ENCODE measurements at places on chromosomes 12 and 14.

DNA sequence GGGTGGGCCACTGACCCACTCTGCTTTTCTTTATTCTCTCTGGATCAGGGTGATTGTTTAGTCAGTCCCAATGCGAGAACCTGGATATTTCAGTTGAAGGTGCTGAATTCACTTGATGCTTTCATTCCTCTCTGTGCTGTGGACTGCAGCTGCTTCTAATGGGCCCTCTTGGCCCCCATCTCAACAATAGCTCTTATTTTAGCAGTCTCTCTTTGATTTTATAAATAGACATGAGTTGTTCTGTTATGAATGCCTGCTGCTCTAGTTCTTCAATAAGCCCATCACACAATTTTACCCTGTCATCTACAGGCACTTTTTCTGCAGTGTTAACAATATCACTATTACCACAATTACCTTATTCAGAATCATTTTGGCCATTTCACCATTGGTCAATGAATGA lies 54.1 kb upstream of the YARS2 start:
- DNase-seq: peak; percentile 5

DNA sequence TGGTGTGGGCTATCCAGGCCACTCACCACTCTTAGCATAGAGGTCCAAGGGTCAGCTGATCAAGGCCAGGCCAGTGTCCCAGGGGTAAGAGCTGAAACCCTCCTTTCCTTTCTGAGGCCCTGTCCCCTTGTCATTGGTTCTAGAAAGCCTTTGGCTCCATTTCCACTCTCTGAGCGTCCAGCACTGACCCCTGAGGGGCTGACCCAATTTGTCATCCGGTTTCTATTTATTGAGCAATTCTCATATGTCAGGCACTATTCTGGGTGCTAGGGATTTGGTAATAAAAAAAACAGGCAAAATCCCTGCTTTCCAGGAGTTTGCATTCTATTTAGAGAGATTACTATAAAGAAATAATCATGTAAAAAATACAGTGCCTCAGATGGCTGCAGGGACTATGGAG lies 3.4 kb downstream of the KRT77 start:
- DNase-seq: no peak

GRCh38 chr12:123779551-123779950 lies 17.4 kb downstream of the DNAH10 start:
- no peak for DNase-seq

- no peak for DNase-seq
Observed at GRCh38 chr12:124623344-124624035, 56.1 kb upstream of the NCOR2 start.

DNA sequence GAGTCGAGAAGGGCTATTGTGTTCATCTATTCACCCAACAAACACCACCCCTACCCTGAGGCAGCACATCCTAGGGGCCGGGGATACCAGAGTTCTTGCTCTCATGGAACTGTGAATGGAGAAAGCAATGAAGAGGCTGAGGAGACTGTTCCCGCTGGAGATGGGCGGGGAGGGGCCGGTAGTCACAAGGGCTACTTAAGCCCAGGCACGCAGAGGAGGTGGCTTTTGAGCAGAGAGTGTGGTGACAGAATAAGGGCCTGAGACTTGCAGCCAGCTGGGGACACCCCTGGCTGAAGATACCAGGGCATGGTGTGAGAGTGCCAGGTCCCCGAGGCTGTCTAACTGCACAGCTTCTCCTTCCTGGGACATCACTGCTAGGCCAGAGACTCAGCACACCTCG lies 114.1 kb upstream of the EVL start:
- no peak for DNase-seq

DNA sequence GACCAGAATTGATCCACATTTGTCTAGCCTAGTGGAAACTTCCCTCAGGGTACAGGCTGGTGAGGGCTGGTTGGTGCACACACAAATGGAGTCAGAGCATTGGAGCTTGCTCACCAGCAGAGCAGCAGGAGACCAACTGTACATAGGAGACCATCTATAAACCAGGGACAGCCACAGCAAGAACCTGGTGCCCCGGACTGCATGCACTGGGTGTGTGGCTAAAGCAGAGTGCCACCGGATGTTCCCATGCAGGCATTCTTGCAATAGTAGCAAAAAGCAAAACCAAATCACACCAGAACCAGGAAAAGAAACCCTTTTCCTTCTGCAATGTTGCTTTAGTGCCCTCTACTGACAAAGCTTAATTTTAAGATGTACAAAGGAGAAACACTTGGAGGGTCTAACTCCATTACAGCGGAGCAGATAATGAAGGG lies 136.4 kb downstream of the MDGA2 start:
- DNase-seq: peak; percentile 43

DNA sequence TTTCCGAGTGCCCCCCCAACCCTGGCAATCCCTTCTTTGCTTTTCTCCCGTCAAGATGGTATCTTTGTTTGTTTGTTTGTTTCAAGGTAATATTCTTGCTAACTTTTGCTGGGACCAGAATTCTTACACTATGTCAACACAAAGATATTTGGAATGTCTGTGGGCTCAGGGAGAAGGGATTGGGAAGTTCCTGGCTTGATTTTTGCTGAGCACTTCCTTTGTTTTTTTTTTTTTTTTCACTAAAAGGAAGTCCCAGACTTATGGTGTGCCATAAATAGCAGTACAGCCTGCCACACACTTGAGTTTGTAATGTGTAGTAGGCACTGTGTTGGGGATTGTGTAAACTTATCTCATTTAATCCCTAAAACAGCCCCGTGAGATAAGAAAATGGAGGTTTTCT lies 11.2 kb upstream of the RNU6-7 start:
- DNase-seq: no peak

DNA sequence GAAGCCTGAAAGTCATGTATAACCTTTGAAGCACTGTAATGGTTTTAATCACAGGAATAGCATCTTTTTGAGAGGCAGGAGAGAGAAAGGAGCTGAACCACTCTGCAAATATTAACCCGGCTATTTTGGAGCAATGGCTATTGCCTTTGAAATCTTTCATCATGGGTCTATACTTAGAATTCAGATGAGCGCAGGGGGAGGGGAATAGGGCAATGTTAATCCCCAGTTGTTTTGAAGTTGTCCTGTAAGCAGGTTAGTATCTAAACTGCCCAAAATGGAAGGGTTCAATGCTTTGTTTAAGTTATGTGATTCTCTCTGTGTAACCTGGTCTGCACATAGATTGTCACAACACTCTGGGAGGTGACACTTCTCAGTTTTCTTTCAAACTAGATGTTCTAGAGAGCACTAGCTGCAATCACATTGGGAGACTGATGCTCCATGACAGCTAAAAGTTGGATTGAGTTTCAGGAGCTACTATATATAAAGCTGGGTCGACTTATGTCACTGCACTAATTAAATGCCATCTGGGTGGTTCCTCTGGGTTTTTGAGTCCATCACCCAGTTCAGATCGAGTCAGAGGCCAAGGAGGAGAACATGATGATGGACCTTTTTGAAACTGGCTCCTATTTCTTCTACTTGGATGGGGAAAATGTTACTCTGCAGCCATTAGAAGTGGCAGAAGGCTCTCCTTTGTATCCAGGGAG lies at the start of gene MYF6:
TSS of gene MYF6 (plus strand) at position 509 of the 704 bp plus-strand sequence. CDS start at position 595, 86 bp downstream.
- no peak for DNase-seq

DNA sequence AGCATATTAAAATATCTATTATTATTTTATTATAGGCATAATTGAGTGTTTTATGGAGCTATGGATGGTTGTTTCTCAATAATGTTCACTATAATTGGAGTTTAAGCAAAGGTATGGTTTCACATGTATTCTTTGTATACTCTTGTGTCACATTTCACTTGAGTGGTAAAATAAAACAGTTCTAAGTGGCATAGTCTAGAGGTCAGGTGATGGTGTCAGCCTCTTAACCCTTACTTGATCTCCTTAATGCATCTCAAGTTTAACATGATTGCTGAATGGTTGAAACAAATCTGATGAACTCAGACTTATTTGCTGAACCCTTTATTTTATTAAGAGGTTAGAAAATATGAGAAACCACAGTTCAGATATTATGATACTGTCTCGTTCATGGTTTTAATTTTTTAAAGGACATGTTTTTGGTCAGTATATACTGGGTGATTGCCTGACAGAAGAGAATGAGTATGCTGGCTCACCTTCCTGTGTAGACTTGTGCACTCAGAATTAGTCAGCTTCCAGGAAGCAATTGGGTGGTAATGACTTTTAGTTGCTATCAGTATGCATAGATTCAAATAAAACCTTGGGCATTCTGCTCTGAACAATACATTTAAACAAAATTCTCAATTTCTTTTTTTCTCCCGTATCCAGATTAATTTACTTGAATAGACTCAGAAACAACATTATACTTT lies 464.6 kb downstream of the PCNX1 start:
- DNase-seq: no peak

GRCh38 chr12:67519484-67520433 lies 128.8 kb upstream of the DYRK2 start:
- DNase-seq: no peak

GRCh38 chr12:65720136-65721130 lies 103.8 kb upstream of the HMGA2 start:
- DNase-seq: no peak

- no peak for DNase-seq
Observed at GRCh38 chr12:76111209-76111749, 26.8 kb upstream of the NAP1L1 start.

GRCh38 chr14:28676479-28676878 lies 90.1 kb upstream of the FOXG1 start:
- no peak for DNase-seq

DNA sequence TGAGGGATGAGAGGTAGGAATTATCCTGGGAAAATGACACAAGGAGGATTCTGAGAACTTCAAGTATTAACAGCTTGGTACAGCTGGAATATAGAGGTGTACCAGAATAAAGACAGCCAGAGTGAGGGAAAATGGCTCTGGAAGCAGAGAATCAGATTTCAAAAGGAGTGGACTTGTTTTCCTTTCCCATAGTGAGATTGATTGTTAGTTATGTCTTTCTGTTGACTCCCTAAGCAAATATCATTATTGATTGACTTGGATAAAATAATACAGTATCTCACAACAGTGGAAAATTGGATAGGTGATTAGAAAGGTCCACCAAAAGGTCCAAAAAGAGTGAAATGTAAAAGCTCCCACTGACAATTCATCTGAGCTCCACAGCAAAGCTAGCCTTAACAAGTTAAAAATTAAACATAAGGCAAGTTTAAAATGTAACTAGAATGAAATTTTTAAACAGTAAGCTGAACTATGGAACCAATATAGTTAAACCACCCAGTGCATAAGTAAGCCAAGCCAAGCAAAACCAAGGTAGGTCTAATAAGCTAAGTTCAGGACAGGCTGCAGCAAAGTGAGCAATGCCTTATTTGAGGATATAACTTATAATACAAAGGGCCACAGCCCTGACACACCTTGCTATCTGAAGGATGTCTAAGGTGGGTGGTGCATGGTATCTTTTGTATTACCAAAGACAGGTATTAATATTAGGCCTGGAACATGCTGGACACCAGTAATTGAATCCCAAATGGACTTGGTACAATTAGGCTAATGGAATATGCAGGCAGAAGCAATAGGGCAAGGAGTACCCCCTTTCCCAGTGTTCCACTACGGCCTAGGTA lies 21.8 kb downstream of the ENTPD5 start:
- no peak for DNase-seq

DNA sequence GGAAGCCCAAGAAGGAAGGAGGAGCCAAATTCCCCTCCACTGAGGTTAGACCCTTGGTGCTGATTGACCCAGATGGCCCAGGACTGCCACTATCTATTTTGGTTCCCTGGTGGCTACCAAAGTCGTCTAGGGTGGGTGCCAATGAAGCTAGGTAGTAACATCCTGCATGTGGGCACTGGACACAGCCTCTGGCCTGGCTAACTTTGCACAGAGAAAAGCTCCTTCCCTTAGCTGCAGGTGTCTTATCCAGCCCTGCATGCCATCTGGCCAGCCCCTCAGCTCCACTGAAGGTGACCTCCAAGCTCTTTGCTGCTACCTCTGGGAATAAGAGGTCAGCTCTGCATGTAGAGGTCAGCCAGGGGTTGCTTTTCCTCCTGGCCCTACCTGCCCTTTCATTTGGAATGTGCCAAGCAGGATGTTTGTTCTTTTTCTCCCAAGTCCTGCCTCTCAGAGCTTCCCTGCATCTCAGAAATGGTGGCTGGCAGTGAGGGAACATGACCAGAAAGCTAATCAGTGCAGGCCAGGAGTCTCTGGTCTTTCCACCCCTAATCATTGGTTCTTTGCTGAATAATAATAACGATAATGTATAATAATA lies 34.0 kb downstream of the JDP2 start:
- no peak for DNase-seq

DNA sequence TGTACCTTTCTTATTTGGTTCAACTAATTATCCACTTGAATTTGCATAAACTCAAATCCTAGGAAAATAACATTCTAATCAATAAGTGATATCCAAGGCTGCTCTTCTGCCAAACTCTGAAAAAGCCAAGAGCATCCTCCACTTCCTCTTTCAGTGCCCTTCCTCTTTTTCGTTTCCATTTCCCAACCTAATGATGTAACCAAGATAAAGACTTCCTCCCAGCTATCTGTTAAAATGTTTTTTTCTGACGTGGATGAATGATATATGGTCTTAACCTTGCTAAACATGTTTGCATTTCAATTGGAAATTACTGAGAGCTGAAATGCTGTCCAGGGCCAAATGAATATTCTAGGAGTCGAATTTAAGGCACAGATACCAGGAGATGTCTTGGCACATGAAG lies 459.5 kb upstream of the PDE3A start:
- peak; percentile 35 for DNase-seq

- peak; percentile 88 for DNase-seq
Observed at GRCh38 chr12:71456316-71456715, 16.7 kb downstream of the LGR5 start.

GRCh38 chr12:88698471-88698870 lies 118.2 kb upstream of the KITLG start:
- DNase-seq: no peak

GRCh38 chr14:68979722-68980451 lies 785 bp upstream of the ACTN1 start:
- no peak for DNase-seq

DNA sequence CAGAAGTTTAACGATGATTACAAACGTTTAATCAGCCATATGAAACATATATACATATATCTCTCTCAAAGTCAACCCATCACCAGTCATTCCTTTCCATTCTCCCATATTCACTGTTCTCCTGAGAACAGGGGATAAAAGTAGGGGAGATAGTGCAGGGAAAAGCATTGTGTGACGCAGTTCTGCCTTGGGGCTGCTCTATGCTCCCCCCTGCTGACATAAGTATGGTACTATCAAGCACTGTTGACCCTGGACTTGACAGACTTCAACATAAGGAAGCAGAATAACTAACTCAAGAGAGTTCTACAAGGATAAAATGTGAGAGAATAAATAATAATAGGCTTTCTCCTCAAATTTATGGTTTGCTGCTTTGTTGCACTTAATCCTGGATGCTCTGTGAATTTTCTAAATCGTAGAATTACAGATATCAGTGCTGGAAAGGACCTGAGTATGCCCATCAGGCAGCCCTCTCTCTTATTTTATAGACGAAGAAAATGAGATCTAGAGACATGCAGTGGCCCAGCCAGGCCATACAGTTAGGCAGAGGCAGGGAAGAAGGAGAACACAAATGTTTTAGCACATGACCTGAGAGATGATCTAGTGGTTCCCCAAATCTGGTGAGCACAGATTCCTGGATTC lies 87.2 kb downstream of the SCN8A start:
- DNase-seq: peak; percentile 74

DNA sequence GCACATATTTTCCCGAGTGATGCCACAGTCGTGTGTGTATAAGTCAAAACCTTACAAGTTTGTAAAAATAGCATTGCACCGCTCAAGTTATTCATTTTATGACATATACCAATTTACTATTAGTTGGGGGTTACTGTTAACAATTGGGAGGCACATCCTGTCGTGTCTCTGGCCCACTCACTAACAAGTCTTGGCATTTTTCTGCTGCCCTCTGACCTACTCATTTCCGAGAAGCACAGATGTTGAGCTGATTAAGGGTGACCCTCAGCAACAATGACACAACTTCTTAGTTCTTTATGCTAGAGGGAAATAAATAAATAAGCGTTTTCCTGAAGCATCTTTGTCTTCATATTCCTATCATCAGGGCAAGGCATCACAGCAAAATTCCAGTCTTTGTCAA lies 6.8 kb upstream of the ATG14 start:
- no peak for DNase-seq

Data from globus pallidus (tissue), 1 donor.